ENCODE measurements at places on chromosomes 4 and X.
A peak's percentile ranks its signal among the peaks of the same experiment; 100 is the strongest.

DNA sequence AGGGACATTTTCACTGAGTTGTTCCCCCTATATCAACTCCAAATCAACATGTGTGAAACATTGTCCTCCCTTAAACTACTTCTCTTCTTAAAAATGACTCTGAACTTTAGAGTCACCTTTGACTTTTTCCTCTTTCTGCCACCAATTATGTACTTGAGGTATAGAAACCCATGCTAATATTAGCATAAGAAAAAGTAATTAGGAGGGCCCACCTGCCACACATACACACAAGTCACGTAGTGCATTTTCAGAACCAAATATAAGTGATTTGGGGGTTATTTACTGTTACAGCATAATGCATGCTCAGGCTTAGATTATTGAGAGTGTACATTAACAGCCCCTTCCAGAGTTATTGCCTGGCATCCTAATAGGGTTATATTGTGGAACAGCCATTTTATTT, 432.7 kb downstream of the ZIC3 start:
- no peak for DNase-seq

DNA sequence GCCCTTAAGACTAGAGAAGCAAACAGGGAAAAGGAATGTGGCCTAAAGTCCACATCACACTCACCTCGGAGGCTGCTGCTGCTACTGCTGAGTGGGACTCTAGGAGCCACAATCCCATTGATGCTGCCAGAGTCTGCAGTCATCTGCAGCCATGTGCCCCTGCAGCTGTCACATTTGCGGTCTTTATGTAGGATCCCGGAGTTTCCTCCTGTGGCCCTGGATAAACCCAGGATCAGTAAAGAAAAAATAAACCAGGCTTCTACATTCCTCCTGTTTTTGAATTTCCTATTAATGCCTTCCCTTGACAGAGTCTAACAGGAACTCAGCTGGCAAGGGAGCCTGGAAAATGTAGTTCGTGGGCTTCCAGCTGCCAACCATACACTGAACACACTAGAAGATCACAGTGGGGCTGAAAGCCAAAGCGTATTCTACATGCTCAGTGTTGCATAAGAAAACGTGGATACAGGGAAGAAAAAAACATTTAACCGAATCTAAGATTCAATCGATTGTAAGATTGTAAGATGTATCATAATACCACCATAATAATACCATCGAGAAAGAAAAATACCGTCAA, 10.3 kb upstream of the PHEX start:
- DNase-seq = peak; percentile 77

DNA sequence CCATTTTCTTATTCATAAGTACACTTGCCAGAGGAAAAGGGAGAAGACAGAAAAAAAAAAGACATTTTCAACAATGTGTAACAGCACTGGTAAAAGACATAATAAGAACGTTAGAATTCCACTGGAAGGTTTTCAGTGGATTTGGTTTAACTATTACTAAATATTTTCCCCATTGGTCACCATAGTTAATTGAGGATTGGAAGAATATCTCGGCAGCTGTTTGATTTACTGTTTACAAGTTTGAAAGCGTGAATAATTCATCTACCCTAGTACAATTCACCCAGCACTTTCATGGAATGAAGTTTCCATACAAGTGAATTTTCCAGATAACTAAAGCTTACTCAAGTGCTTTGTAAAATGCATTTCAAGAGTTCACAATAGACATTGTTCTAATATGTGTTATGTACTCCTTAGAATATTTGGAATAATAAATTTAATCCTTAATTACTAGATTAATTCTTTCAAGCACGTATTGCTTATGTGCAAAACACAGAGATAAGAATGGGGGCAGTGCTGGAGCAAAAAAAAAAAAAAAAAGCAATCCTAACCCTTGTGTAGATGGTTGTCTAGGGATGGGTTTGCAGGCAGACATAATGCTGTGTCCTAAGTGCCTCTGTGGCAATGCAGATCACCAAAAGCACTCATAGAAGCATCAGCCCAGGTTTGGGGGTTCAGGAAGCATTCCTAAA, 57.1 kb downstream of the ENPEP start:
- DNase-seq = no peak

- DNase-seq = peak; percentile 96
Measured at GRCh38 chr4:112296949-112297880, at the start of gene ALPK1. Gene ALPK1, plus strand, starts transcription at chr4:112297369.

DNA sequence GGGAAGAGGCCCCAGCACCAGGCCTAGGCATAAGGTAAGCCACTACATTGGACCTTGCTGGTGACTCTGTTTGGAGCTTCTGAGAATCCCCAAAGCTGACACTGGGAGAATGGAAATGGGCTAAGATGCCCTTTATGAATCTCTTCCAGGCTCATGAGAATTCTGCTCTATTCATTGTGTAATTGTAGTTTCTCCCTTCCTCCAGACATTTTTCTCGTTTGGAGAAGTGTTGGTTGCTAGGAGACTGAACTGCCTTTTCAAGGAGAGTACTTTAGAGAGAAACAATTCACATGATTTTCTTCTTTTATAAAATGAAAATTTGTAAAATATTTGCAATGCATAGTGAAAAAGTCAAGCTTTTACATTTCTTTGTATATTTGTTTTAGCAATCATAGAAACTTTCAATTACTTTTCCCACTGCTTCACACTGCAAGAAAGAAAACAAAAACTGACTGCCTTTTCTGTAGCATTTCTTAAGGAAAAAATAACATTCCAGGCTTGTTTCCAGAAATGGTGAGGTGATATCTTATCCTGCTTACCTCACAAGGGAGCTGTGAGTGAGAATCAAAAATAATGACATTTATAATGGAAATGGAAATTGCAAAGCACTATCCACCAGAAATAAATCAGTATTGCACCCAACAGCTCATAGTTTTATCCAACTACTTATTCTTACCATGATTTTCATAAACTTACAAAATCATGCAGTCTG, 24.9 kb upstream of the DCHS2 start:
- DNase-seq = peak; percentile 46

DNA sequence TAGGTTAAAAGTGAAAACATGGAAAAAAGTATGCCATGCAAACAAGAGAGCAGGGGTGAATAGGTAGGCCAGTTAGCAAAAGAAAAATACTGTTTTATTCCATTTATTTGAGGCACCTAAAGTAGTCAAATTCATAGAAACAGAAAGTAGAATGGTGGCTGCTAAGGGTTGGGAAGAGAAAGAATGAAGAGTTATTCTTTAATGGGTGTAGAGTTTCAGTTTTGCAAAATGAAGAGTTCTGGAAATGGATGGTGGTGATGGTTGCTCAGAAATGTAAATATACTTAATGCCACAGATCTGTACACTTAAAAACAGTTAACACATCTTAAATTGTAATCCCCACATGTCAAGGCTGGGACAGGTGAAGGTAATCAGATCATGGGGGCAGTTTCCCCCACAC, 29.7 kb downstream of the PARM1 start:
- no peak for DNase-seq

DNA sequence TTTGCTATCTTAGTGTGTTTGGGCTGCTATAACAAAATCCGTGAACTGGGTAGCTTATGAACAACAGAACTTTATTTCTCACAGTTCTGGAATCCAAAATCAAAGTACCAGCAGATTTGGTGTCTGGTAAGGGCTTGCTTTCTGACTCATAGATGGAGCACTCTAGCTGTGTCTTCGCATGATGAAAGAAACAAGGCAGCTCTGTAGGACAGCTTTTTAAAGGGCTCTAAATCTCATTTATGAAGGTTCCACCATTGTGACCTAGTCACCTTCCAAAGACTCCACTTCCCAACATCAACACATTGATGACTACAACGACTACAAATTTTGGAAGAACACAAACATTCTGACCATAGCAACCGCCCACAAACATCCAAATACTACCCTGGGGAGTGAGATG, 158.6 kb upstream of the LCORL start:
- no peak for DNase-seq

GRCh38 chr4:75714011-75714410, 10.4 kb upstream of the USO1 start:
- no peak for DNase-seq

GRCh38 chr4:108053251-108053711, 63.6 kb downstream of the HADH start:
- no peak for DNase-seq

DNA sequence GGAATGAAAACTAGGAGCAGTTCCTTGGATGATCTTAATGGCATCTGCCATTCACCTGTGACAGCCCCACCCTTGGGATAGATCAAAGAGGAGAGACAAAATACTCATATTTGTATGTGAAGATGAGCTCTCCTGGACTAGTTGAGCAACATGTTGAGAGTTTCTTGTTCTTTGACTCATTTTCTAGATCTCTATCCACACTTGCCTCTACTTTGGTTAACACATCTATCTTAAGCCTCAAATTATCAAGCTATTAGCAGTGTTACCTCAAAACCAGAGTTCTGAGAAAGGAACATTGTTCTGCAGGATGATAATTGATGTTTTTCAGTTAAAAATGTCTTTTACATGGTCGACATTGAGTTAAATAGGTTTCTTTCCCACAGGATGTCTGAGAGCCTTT, 94.2 kb upstream of the TEX13D start:
- DNase-seq = no peak

DNA sequence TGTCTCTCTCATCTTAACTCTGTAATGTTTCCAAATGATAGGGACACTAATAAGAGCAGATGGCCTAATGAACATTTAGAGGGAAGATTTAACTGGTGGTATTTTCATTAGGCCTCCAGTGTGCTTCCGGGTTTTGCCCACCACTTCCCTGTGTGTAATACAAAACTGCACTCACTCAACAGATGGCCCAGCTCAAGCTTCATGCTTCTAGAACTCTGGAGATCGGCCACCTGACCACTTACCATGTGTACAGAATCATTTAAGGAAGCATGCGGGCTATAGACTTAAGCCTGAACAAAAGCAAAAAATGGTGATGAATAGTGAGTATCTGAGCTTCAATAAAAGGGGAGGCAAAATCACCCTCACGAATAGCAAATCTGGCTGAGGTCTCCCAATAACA, 89.3 kb downstream of the SH2D1A start:
- peak; percentile 40 for DNase-seq

- no peak for DNase-seq
Measured at GRCh38 chr4:74217365-74217764, 59.4 kb downstream of the MTHFD2L start.

GRCh38 chrX:122113376-122113775, 1066.0 kb downstream of the GLUD2 start:
- DNase-seq = no peak

DNA sequence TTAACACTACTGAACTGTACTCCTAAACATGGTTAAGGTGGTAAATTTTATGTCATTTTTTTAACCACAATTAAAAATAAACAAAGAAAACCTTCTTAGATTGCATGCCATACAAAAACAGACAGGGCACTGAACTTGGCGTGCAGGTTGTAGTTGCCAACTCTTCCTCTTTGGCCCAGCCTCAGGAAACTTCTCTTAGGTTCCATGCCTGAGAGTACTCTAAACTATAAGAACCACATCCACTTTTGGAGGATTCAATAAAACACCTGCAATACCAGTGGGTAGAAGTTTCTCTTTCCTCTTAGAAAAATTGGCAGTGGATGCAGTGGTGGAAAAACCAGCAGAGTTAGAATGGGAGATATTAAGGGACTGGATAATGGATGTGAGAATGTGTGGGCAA, 103.4 kb downstream of the LUZP4 start:
- DNase-seq = no peak

- DNase-seq = no peak
Measured at GRCh38 chr4:70754470-70754869, 32.7 kb downstream of the RUFY3 start.

DNA sequence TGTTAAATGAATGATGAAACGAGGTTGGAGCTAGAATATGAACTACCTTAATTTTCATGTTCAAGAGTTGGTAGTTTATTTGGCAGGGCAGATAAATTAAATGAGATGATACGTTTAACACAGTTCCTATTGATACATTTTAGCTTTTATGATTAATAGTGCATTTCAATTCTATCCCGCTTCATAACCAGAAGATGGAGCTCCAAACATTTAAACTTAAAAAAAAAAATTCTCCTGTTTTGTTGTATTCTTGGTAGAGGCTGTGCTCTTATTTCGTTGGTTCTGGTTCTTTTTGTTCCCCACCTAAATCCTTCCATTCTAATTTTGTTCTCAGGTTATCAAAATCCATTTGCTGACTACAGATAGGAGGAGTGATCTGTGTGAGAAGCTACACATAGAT, 71.8 kb upstream of the PTPN13 start:
- no peak for DNase-seq

- DNase-seq = no peak
Measured at GRCh38 chrX:85569686-85570085, 190.2 kb upstream of the POF1B start.

- no peak for DNase-seq
Measured at GRCh38 chr4:183821076-183821853, 83.8 kb upstream of the STOX2 start.

DNA sequence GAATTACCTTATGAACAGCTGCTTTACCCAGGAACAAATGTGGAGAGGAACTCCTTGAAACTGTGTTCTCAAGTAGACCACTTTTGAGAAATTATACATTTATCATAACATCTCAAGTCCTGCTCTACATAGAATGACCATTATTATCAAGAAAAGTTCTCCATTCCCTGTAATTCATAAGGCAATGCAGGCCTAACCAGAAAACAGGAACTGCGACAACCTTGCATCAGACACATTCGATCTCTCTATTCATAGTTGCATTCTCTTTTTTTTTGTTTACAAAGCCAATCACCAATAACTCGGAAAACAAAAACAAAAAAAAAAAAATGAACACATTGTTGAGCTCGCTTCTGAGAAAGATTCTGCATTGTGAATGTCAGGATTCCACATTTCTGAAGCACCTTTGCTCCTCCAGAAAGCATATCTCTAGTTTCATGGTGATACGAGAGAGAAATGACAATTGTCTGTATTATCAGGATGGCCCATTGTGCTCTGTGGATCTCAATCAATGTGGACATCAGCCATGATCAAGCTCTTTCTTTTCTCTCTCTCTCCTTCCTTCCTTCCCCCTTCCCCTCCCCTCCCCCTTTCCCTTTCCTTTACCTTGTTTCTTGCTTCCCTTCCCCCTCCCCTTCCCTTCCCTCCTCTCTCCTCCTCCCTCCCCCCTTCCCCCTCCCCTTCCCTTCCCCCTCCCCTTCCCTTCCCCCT, 32.4 kb upstream of the CD99 start:
- DNase-seq = no peak

DNA sequence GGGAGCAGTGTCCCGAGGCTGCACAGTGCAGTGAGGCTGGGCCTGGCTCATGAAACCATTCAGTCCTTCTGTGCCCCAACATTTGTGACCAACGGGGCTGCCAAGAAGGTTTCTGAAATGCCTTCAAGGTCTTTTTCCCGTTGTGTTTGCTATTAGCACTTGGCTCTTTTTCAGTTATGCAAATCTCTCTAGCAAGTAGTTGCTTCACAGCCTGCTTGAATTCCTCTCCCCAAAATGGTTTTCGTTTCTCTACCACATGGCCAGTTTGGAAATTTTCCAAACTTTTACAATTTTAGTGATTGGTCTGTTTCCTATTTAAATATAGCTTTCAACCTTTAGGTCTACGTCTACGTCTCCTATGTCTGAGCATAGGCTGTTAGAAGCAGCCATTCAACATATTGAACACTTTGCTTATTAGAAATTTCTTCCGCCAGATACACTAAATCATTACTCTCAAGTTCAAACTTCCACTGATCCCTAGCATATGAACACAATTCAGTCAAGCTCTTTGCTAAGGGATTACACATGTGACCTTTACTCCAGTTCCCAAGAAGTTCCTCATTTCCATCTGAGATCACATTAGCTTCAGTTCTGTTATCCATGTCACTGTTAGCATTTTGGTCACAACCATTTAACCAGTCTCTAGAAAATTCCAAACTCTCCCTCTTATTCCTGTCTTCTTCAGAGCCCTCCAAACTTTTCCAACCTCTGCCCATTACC, 901.8 kb downstream of the GLUD2 start:
- DNase-seq = no peak

Data from lung (tissue), 17 donors.